ENCODE measurements at places on chromosomes 6 and 20.

- peaks cover 2% of the 10 kb centered on the region for H3K4me1 ChIP-seq
- no peaks in the 10 kb centered on the region for H3K27me3 ChIP-seq
- no peaks in the 10 kb centered on the region for H3K36me3 ChIP-seq
- H3K4me3 ChIP-seq: no peak overlapping the region
- no peak for DNase-seq
Measured at GRCh38 chr6:34555007-34555322, 1.2 kb downstream of the SPDEF start.

DNA sequence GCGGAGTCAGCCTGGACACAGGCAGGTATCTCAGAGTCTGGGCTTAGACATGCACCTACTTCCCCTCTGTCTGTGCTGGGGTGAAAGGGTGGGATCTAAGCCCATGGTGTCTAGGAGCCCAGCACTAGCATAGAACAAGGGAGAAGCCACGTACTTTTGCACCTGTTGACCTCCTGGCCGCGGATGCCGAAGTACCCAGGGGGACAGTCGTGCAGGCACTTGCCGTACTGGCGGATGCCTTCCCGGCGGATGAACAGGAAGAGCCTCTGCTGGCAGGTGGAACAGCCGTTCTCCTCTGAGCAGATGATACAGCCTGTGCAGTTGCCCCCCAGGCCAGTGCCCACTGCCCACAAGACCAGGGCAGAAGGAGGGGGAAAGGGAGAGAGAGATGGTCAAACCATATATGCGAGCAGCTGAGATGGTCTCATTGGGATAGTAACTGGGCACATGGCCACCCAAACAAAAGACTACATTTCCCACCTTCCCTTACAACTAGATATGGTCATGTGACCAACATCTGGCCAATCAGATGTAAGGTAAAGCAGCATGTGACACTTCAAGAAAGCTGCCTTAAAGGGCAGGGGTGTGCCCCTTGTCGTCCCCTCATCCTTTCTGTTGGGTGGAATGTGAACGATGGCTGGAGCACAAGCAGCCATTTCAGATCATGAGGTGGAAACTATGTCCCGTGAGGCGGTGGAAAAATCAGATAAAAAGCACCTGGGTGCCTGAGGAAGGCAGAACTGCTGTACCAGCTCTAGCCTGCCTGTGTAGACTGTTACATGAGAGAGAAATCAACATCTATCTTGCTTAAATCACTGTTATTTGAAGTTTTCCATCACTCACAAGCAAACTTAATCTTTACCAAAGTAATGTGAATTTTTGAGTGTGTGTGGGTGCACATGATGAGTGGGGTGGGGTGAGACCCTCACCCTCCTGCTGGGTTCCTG lies 34.0 kb downstream of the RSPO4 start:
- H3K4me3 ChIP-seq: no peak overlapping the region
- H3K4me1 ChIP-seq: no peaks in the 10 kb centered on the region
- H3K27me3 ChIP-seq: peaks cover 93% of the 10 kb centered on the region
- no peaks in the 10 kb centered on the region for H3K36me3 ChIP-seq
- no peak for DNase-seq

DNA sequence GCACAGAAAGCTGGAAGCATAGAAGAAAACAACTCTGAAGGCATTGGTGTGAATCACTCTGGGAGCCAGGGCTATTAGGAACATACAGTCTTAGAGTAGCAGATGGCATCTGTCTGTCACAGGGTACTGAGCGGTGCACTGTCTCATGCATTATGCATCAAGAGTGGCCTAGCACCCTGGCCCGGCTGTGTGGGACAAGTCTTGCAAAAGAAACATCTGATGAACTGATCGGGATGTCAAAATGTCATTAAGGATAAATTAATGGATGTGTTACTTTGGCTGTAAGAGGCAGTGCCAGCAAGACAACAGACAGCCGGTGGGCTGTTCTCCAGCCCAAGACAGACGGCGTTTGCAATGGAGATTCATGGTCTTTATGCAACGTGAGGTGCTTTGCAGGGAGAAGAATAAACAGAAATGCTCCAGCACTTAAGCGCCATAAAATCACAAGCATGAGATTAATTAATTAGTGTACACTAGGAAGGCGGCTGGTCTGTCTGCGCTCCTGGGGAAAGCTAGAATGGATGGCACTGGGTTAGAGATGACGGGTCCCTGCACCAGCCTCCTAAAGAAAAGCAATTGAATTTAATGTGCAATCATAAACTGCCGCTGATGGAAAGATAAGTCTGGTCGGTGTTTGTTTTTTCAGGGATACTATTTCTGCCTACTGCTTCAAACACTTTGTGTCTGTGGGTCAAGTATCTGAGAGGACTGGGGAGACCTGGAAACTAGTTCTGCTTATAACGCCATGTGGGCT lies 600.6 kb upstream of the CHD6 start:
- no peak overlapping the region for H3K4me3 ChIP-seq
- no peak for DNase-seq
- H3K4me1 ChIP-seq: no peaks in the 10 kb centered on the region
- no peaks in the 10 kb centered on the region for H3K36me3 ChIP-seq
- no peaks in the 10 kb centered on the region for H3K27me3 ChIP-seq

DNA sequence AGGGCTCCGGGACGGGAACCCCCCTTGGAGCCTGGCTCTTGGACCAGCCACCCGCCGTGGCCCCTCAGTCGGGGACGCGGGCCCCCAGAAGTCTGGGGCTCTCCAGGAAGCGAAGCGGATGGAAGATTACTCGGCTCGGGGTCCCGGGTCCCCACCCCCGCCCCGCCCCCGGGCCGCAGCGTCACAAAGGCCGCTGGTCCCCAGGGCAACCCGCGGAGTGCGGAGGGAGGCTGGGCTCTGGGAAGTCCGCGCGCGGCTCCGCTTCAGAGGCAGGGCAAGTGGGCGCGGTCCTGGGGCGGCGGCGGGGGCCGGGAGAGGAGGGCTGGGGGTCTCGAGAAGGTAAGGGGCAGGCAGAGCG lies at the start of gene FNDC11:
Gene FNDC11, plus strand, starts transcription at position 227 of the 358 bp plus-strand sequence. CDS start 1,505 bp downstream, outside the sequence.
- peaks cover 38% of the 10 kb centered on the region for H3K27me3 ChIP-seq
- H3K36me3 ChIP-seq: peaks cover 8% of the 10 kb centered on the region
- no peak for DNase-seq
- peaks cover 14% of the 10 kb centered on the region for H3K4me1 ChIP-seq
- H3K4me3 ChIP-seq: peak within 1 kb of the TSS; percentile 72

DNA sequence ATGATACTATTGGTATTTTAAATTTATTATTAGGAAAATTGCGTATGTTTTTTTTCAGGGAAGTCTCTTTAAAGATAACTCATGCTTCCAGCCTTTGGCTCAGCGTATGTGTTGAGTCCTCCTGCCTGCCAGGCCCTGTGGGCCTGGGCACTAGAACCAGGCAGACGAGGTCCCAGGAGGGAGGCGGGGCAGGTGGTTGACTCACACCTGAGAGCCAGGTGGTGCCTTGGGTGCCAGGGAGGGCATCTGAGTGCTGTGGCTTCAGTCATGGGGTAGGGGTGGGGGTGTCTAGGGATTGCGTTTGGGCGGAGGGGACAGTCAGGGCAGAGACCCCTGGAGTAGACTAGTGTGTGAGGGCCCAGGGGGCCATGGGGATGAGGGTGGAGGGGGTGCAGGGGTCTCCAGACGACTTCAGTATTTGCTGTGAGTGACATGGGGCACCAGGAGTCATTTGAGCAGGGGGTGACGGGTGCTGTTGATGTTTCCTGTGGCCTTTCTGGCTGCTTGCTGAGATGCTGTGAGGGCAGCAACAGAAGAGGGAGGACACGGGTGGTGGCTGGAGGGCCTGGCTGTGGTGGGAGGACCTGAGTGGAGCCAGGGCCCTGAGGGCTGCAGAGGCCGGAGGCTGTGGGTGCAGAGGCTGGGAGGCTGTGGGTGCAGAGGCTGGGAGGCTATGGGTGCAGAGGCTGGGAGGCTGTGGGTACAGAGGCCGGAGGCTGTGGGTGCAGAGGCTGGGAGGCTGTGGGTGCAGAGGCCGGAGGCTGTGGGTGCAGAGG lies 14.8 kb upstream of the ADRM1 start:
- H3K27ac ChIP-seq: peak overlapping the region; percentile 88
- no peak for DNase-seq
- H3K36me3 ChIP-seq: peaks cover 84% of the 10 kb centered on the region
- H3K4me3 ChIP-seq: no peak overlapping the region
- H3K27me3 ChIP-seq: no peaks in the 10 kb centered on the region
